Kidney capillary endothelial cell (primary cell): ENCODE measurements at places on chromosomes 4 and X.

DNA sequence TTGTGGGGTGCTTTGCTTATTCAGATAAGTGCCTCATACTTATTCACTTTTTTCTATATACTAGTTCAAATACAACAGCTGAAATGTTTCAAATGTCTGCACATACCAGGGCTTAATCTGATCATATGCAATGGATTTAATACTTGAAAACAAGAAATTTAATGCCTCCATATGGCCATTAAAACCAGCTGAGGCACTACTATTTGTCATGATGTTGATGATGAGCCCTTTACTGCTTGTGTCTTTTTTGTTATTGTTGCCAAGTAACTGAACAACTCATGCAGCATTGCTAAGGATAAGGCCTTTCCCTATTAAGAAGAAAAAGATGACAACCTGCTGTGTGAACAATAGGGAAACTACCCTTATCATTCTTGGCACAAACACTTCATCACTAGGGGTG is 52.5 kb downstream of the MAGEB10 start:
- no peak for DNase-seq

DNA sequence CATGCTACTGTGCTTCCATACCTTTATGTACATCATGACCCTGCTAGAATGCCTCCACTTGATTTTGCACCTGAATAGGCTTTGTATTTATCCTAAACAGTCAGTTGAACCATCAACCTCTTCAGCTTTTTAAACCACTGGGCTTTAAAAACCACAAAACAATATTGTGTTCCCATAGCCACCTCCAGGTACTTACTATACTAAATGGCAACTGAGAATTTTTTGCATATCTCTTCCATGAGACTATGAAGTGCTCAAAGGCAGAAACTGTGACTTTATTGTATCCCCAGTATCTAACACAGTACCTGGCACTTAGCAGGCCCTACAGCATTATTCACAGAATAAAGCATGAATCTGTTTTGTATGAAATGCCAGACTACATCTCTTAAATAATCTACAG is 39.7 kb downstream of the ANAPC10 start:
- DNase-seq: no peak

DNA sequence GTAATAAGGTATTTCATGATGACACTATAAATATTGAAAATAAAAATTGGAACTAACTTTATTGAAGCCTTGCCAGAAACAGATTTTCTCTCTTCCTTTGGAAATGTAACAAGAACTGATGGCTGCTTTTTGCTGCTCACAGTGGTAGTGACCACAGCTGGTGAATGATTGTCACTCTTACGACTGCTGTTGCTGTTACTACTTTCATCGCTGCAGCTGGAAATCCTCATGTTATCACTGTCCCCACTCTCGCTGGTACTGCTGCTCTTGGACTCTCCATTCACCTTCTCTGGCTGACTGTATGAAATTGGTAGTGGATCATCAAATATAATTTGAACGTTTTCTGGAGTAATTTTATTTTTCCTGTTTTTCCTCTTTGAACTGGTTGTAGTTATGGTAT is 28.5 kb upstream of the COX18 start:
- no peak for DNase-seq

- DNase-seq: no peak
Observed at GRCh38 chr4:161189286-161190134, 974.3 kb downstream of the FSTL5 start.

GRCh38 chr4:109553130-109553529 is 6.9 kb upstream of the MCUB start:
- DNase-seq: no peak

DNA sequence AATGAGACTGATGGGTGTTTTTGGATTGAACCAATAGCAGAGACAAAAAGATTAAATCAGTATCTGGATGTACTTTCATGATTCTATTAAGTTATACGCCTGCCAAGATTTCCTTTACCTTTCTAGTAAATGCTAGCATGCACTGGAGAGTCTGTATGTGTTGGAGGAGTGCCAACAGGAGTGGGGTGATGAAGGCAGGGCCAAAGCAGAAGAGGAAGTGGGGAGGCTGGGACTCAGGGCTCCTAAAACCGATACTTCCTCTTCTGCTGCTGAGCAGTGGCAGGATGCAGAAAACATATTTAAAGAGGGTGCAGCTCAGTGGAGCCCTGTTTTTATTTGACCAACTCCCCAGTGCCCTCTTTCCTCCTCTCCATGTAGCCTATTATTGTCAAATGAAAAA is 5.6 kb downstream of the CYSLTR1 start:
- DNase-seq: no peak
